ENCODE measurements at places on chromosomes 6 and 20. TPM values are rescaled to one million over a fixed set of nuclear protein-coding genes. Genes with fewer than 3 reads are reported as not detected.

GRCh38 chr20:3077618-3078134 lies 6.3 kb downstream of the OXT start:
- no peak for ATAC-seq

GRCh38 chr20:37396416-37397075 lies 50.6 kb downstream of the SRC start:
- no peak for ATAC-seq

The TGM3 gene
- total RNA-seq = 1,379 TPM

The TRPC4AP gene
- 29.8 TPM for total RNA-seq

The CLDN20 gene
- not detected for total RNA-seq

All from esophagus mucosa (tissue), 1 donor.